ENCODE measurements at places on chromosomes 7 and 10.
A peak's percentile ranks its signal among the peaks of the same experiment; 100 is the strongest.

GRCh38 chr7:99036546-99037111 is 107.3 kb downstream of the SMURF1 start:
- DNase-seq = no peak

- peak; percentile 90 for DNase-seq
These were observed at the start of gene CHCHD1 for GRCh38 chr10:73781879-73782748. Gene CHCHD1 (plus strand): TSS chr10:73782048. CDS start chr10:73782076, 28 bp downstream.

- DNase-seq = no peak
These were observed 968 bp upstream of the INMT start for GRCh38 chr7:30750683-30751650.

GRCh38 chr7:123204206-123204835 is 4.6 kb upstream of the SLC13A1 start:
- DNase-seq = no peak

DNA sequence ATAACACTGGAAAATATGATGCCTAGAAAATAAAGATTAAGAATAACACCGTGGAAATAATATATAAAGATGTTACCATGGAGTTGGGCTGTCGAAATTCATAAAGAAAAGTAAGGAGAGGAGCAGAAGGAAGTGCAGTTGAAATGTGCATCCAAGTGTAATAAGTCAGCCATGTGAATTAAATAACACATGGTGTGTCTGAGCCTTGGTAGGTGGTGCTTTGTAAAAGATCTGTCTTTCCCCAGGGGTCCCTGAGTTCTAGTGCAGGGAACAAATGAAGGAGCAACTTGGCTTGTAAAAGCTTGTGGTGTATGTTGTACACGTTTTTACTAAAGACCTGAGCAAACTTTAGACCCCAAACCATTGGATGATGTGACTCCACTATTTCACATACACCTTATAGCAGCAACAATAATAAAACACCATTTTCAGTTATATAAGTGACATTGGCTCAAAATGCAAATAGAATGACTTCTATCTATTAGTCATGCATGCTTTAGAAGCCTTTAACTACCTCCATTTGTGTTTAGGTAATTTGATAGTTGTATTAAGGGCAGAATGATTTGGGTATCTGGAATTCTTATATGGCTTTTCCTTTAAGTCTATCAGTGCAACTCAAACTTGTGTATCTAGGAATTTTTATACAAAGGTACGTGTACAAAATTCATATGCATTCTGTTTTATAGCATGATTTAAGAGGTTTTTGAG is 11.3 kb downstream of the STARD3NL start:
- DNase-seq = no peak

GRCh38 chr10:83516788-83517187 is 622.5 kb upstream of the GHITM start:
- no peak for DNase-seq
